Psoas muscle (tissue), 8 donors: ENCODE measurements at places on chromosomes 2 and 18. TPM values are rescaled to one million over a fixed set of nuclear protein-coding genes. Genes with fewer than 3 reads are reported as not detected.

Gene AMER3
- total RNA-seq: not detected

Gene COL3A1
- total RNA-seq: 73.1 TPM

Gene SLC11A1
- total RNA-seq: 3.3 TPM

Gene SLC4A3
- total RNA-seq: 1.4 TPM

Gene LOXL3
- 0.99 TPM for total RNA-seq

Gene TDRD15
- not detected for total RNA-seq

Gene PPM1B
- total RNA-seq: 170 TPM

Gene KCNG2
- 0.27 TPM for total RNA-seq
